ENCODE measurements at places on chromosomes 12 and 14. TPM values are rescaled to one million over a fixed set of nuclear protein-coding genes. Genes with fewer than 3 reads are reported as not detected.

GRCh38 chr14:88698651-88699050, 94.1 kb downstream of the EML5 start:
- H3K4me3 ChIP-seq: no peak overlapping the region
- H3K36me3 ChIP-seq: no peaks in the 10 kb centered on the region
- H3K27me3 ChIP-seq: no peaks in the 10 kb centered on the region
- H3K4me1 ChIP-seq: no peaks in the 10 kb centered on the region
- no peak overlapping the region for H3K27ac ChIP-seq
- DNase-seq: no peak

- peaks cover 16% of the 10 kb centered on the region for H3K27me3 ChIP-seq
- no peaks in the 10 kb centered on the region for H3K36me3 ChIP-seq
These were observed 11.3 kb downstream of the AMN start for GRCh38 chr14:102933618-102934231.

DNA sequence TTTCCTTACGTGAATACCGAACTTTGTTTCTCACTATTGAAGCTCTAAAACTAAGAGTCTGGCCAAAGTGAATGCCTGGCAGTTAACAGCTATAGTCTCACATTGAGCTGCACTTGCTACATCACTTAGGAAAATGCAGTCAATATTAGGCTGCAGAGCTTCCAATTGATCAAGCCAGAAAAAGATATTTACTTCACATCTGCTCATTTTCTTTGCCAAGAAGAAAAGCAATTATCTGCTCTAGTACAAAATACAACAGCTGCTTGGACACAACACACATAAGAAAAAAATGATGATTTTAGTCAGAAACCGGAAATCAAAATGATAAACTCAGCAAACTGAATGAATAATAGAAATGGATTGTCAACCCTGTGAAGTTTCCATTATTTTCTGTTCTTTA, 45.4 kb downstream of the TMTC1 start:
- H3K36me3 ChIP-seq: no peaks in the 10 kb centered on the region
- DNase-seq: no peak

GRCh38 chr14:20176330-20176729, 14.4 kb upstream of the OR11G2 start:
- H3K27me3 ChIP-seq: no peaks in the 10 kb centered on the region
- no peak for DNase-seq
- H3K36me3 ChIP-seq: no peaks in the 10 kb centered on the region
- no peak overlapping the region for H3K4me3 ChIP-seq
- H3K4me1 ChIP-seq: no peaks in the 10 kb centered on the region

WNT5B gene
- 5.9 TPM for total RNA-seq

- no peaks in the 10 kb centered on the region for H3K27me3 ChIP-seq
- H3K4me3 ChIP-seq: no peak overlapping the region
- no peak overlapping the region for H3K27ac ChIP-seq
- H3K36me3 ChIP-seq: no peaks in the 10 kb centered on the region
- no peaks in the 10 kb centered on the region for H3K4me1 ChIP-seq
- DNase-seq: no peak
These were observed 113.2 kb downstream of the APAF1 start for GRCh38 chr12:98758331-98758730.

FGF23 gene
- total RNA-seq: not detected

LTB4R gene
- 4.0 TPM for total RNA-seq

Measured in colonic mucosa (tissue), 4 donors.